ENCODE measurements at places on chromosomes 2 and 18.
A peak's percentile ranks its signal among the peaks of the same experiment; 100 is the strongest.

- peak; percentile 34 for DNase-seq
Measured at GRCh38 chr2:159209341-159210306, 76.9 kb downstream of the WDSUB1 start.

GRCh38 chr2:27148801-27149439 is at the start of gene TCF23:
TSS of gene TCF23 (plus strand) at chr2:27149004. CDS start at chr2:27149134, 130 bp downstream.
- DNase-seq: no peak

GRCh38 chr18:64991102-64991501 is 759.7 kb upstream of the CDH7 start:
- DNase-seq: no peak

- DNase-seq: no peak
Measured at GRCh38 chr2:214946949-214947348, 137.5 kb upstream of the BARD1 start.

GRCh38 chr2:634636-635388 is 42.4 kb downstream of the TMEM18 start:
- DNase-seq: no peak

DNA sequence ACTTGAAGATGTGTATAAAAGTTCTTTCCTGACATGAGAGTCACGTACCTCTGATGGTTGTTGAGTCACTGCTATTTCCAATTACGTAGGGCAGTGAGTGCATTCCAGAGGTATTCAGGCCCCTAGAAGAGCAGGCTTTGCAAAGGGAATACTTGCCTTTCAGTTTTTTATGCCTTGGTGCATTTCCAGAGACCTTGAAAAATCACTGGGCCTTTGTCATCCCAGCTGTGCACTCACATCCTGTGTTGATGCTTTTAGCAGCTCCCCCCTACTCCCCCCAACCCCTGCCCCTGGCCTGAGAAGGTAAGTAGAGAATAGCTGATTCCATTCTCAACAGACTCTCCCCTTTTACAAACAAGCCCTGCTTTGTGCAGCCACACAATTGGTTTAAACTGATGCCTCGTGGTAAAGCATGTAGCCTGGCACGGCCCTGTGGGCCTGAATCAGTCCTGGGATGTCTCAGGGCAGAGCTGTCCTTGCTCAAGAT is 174.2 kb downstream of the PRPF40A start:
- DNase-seq: no peak

DNA sequence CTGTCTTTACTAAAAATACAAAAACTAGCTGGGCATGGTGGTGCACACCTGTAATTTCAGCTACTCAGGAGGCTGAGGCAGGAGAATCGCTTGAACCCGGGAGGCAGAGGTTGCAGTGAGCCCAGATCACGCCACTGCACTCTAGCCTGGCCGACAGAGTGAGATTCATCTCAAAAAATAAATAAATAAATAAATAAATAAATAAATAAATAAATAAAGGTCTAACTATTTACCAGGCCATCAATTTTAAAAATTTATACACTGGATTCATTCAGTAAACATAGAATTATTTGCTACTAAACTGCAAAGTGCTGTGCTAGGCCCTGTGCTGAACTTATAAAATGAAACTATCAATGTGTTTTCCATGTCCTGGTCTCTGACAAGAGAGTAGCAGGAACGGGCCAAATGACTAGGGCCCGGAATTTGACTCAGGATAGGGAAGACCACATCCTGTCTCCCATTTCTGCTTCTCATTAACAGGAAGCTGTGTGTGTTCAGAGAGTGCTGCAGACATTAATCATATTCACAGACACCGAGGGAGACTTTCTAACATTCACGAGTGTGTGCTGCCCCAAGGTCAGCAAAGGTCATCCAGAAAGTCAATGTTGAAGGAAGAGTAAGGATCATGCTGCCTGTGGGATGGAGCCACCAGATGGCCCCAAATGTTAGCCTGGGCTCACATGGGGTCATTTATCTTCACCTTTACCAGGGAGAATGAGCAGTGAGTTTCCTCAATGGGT is 95.8 kb downstream of the SPP2 start:
- DNase-seq: no peak

- no peak for DNase-seq
Measured at GRCh38 chr2:14952400-14952963, 320.0 kb downstream of the LRATD1 start.

DNA sequence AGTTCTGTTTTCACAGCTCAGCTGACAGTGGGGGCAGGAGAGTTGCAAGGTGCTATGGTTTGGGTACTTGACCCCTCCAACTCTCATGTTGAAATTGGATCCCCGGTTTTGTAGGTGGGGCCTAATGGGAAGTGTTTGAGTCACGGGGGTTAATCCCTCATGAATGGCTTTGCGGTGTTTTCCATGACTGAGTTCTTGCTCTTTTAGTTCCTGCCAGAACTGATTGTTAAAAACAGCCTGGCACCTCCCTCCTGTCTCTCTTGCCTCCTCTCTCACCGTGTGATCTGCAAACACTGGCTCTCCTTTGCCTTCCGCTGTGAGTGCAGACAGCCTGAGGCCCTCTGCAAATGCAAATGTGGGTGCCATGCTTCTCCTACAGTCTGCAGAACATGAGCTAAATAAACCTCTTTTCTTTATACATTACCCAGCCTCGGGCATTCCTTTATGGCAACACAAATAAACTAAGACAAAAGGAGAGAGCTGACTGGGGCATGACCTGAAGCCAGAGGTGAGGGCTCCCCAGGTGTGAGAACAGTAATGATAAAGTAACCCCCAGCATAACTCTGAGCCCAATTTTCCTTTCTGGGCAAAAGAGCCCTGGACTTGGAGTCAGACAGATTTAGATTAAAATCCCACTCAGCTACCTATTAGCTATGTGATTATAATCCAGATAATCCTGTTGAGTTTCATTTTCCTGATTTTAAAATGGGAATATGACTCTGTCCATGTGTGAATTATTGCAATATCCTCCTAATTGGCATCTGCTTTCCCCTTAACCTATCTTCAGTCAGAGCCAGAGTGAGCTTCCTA is 64.9 kb upstream of the CAPN13 start:
- DNase-seq: no peak

- DNase-seq: no peak
Measured at GRCh38 chr18:37313624-37314023, 252.0 kb downstream of the CELF4 start.

DNA sequence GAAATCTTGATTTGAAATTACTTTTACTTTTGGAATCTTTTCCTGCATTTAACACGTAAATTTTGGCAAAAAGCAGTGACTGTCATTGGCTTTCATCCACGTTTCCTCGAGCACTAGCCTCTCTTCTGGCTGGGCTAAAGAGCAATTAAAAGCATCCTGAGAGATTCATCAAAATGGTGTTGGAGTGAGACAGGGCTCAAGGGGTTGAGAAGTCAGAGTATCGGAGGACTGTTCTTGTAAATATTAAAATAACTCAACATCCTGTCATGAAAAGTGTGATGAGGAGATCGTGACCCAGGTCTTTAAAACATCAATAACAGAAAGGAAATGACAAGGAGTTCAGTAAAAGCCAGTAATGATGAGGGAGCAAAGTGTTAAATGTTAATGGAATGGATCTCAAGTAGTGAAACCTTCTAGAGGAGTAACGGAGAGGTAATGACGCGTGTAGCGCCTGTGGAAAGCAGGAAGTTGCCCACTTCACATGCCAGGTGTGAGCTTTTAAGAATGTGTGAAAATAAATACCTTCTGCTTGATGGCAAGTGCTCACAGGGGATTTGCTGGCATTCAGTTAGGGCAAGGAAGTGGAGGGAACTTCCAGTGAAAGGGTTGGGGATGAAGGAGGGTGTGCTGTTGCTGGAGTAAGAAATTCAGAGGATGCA is 754.4 kb downstream of the ADCYAP1 start:
- no peak for DNase-seq

GRCh38 chr2:143833015-143833660 is 686.8 kb downstream of the ZEB2 start:
- no peak for DNase-seq

DNA sequence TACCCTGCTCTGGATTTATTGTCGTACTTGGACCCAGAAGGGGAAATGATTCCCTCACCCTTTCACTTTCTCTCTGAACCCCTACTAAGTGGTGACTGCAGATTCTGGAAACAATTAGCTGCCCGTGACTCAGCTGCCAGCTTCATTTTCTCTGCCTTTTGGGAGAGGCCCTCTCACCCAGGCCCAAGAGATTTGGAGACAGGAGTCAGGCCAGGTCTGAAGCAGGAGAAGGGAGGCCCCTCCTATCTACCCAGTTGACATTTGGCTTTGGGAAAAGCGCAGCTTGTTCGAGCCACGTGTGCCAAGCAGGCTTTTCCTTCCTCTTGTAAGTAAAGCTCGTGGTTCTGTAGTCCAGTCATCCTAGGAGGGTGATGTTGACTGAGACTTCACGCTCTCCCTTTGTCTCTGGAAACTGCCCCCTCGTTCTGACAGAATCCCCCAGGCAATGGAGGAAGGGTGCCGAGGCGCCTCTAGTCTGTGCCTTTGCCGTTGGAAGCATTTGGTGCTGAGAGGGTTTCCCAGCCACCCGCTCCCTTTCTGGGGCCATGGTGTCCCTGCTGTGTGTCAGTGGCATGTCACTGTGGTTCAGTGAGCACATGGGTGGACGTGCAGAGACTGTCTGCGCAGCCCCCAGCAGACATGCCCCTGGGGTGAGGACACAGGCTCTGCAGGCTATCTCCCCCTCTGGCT is 8.6 kb downstream of the OXER1 start:
- DNase-seq: no peak

- DNase-seq: no peak
Measured at GRCh38 chr18:25244170-25244569, 107.8 kb downstream of the ZNF521 start.

DNA sequence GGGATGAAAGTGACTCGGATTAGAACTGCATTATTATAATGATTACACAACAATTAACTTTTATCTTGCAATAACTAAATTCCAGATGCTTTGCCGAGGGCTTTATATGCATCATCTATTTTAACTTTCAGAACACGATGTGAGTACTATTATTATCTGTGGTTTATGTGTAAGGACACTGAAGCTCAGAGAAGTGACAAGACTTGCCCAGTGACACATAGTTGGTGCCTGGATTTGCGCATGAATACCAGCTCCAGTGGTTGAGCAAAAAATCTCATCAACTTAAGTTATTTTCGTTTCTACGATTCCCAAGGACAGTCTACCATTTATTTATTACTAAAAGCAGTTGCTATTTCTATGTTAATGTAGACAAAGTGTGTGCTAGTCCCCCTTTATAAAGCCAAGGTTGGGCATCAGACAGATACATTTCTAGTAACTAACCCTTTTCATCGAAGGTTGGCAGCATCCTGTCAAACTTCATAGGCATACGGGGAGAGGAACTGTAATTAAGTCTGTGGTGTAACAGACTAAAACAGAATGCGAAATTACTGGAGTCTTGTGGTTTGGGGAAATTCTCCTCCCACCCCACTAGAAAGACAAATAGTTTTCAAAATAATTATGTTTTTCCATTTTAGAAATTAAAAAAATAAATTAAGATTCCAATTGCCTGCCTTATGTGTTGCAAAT is 73.2 kb upstream of the BOD1L2 start:
- DNase-seq: no peak

GRCh38 chr2:109513749-109514588 is 99.8 kb downstream of the SEPTIN10 start:
- DNase-seq: no peak

- no peak for DNase-seq
Measured at GRCh38 chr2:222362336-222362735, 62.0 kb upstream of the SGPP2 start.

GRCh38 chr2:215794829-215795546 is 218.4 kb downstream of the MREG start:
- no peak for DNase-seq

GRCh38 chr2:223464071-223464470 is 138.1 kb downstream of the SCG2 start:
- DNase-seq: no peak

- DNase-seq: no peak
Measured at GRCh38 chr2:11699686-11700670, 30.0 kb upstream of the NTSR2 start.

GRCh38 chr2:200159357-200159707 is 147.2 kb upstream of the SPATS2L start:
- no peak for DNase-seq

DNA sequence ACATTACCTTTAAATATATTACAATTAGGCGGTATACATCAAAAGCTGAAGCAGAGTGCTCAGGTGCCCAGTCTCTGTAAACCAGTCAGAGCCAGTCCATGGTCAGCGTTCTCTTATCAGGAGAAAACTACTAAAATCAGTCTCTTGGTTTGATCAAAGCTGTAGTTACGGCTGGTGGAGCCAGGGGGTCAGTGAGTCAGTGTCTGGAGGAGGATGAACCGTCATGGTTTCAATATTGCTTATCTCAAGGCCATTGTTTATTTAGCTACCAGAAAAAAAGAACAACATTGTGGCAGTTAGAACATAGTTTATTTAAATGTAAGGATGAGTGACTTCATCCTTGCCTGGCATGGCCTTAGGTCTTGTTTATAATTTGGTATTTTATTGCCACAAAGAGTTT is 71.3 kb upstream of the NYAP2 start:
- DNase-seq: no peak

DNA sequence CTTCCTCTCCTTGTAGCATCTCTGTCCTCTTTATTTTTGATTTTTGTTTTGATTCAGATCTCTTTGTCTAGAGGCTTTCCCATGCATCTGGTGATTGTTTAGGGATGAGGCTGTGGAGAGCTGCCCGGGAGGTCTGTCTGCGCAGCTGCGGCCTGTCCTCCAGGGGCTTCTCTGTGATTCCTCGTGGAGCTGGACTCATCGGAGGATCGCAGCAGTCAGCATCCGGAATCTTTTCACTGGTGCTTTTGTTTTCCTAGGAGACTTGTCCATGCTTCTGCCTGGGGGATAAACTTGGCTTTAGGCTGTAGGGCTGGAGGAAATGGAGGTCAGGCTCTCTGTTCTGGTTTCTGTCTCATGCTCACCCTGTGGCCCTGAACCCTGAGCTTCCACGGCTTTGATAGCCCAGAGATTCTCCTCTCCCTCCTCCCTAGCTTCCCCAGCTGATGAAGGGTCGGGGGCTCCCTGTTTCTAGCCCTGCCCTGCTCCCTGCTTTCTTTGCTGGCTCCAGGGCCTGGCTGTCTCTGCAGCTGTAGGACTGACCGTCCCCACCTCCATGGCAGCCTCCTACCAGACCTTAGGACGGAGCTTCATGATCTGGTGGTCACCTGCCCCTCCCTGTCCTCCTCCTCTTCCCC is 35.5 kb downstream of the ZNF532 start:
- no peak for DNase-seq

GRCh38 chr2:64649626-64650025 is 4.1 kb downstream of the SERTAD2 start:
- DNase-seq: no peak
